EH (cell line): ENCODE measurements at places on chromosomes 6 and 20.

- no peak for DNase-seq
These were observed 112.1 kb upstream of the PMEPA1 start for GRCh38 chr20:57821935-57822334.

- DNase-seq: no peak
These were observed 34.0 kb upstream of the SCGN start for GRCh38 chr6:25617997-25618396.

GRCh38 chr6:109820706-109821350 lies 129.7 kb downstream of the FIG4 start:
- no peak for DNase-seq

DNA sequence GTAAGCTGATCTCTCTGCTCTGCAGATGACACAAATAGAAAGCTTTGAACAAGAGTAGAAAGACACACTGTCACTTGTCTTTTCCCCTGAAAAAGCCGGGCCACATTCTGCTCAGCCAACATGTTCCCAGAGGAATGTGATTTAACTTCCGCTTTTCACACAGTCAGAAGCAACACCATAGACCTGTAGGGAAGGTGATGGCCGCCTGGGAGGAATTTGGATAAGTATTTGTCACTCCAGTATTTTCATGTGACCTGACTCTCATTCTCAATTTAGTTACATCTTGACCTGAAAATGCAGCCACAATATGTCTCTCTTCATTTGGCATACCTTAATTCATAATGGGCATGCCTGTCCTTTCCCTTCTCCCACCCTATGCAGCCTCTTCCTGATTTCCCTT lies 2.0 kb upstream of the GRM1 start:
- DNase-seq: no peak

- DNase-seq: no peak
These were observed 199.8 kb downstream of the DLL1 start for GRCh38 chr6:170091000-170091638.

GRCh38 chr6:169677096-169677495 lies 24.7 kb downstream of the WDR27 start:
- peak; percentile 70 for DNase-seq

DNA sequence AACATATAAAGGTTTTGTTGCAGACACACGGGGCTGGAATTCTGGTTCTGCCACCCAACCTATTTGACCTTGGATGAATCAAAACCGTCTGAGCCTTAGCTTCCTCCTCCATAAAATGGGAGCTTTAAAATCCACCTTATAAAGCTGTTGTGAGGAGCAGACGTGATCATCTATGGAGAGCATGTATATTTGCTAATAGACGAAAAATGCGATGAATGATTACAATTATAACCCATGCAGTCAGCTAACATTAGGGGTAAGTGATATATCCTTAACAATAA lies 586 bp upstream of the NUP153 start:
- DNase-seq: no peak

- DNase-seq: no peak
These were observed 15.2 kb upstream of the CST3 start for GRCh38 chr20:23652926-23653325.

GRCh38 chr6:2266841-2267240 lies 21.4 kb upstream of the GMDS start:
- DNase-seq: no peak

DNA sequence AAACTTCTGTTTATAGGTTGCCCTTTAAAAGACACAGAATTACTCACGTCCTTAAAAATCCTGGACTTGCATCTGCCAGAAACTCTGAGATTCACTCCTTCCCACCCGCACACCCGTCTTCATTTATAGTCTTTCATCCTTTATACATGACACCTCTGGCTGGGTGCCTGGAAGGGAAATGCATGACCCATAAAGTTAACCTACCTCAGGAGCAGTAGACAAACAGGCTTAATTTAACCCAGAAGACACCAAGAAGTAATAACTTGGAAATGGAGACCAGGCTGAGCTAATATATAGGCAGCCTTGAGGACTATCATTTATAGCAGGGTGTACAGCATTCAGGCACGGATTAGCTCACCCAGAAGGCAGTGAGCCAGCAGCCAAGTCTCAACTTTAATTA lies 429.0 kb upstream of the NRSN1 start:
- no peak for DNase-seq

DNA sequence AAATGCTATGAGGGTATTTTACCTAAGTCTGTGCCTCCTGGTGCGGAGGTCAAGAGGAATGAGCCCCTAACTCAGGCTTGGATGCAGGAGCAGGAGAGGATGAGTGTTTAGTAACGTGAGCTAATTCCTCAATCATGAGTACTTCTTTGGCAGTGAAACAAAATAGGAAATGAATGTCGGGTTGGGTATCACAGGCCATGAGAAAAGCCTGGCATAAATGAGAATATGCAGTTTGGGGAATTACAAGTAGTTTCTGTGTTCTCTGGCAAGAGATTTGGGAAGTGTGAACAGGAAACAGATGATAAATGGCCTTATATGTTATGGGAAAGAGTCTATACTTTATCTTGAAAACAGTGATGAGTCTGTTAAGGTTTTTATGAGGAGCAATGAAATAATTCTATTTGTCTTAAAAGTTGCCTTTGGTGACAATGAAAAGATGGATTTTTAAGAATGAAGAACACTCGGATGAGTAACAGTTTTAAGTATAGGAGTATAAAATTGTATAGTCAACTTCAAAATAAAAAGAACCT lies 59.0 kb upstream of the RNF146 start:
- peak; percentile 68 for DNase-seq

- no peak for DNase-seq
These were observed 96.2 kb downstream of the PSMG4 start for GRCh38 chr6:3355011-3355357.

GRCh38 chr6:40845553-40845952 lies 193.5 kb downstream of the UNC5CL start:
- peak; percentile 50 for DNase-seq

DNA sequence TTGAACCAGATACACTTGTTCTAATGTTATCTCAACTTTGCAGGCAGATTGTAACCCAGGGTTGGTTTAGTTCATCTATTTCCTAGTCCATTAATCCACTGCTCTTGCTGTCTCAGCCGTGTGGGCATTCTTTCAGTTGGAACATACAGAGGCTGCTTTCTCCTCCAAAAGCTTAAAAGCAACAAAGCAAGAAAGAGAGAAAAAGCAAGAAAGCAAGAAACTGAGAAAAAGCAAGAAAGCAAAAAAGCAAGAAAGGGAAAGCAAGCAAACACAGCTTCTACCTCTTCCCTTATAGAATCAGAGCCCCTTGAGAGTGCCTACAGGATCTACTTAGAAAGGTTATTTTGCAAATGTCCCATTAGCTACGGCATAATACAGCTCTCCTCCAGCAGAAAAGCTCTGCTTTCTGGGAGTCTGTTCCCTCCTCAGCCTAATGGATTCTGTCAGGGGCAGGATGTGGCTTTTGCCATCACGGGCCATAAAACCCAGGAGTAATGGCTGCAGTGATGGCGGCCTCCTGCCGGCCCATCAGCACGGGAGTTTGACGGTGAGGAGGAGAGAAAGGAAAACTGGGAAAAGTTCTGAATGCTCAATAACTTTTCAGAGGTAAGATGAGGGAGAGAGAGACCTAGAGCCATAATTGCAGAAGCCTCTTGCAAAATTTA lies 156.8 kb upstream of the JARID2 start:
- DNase-seq: no peak

DNA sequence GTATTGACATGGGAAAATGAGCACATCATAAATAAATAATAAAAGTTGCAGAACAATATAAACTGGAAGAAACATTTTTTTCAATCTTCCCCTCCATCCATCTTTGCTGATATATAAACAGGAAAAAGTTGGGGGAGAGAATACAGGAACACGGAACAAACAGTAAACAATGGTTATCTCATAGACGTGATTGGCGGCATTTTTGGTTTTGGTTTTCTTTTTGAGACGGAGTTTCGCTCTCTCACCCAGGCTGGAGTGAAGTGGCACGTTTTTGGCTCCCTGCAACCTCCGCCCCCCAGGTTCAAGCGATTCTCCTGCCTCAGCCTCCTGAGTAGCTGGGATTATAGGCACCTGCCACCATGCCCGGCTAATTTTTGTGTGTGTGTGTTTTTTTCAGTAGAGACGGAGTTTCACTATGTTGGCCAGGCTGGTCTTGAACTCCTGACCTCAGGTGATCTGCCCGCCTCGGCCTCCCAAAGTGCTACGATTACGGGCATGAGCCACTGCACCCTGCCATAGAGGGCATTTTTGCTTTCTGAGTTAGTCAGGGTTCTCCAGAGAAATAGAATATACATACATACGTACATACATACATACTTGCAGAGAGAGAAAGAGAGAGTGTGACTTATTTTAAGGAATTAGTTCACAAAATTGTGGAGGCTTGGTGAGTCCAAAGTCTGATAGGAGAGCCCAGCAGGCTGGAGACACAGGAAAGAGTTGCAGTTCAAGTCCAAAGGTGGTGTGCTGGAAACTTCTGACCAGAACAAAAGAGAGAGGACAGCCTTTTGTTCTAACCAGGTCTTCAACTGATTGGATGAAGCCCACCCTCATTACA lies 22.6 kb downstream of the GNL1 start:
- no peak for DNase-seq

- DNase-seq: no peak
These were observed at the start of gene CDC40 for GRCh38 chr6:110180228-110181008. Gene CDC40, plus strand, starts transcription at chr6:110180427. Its CDS starts 18 bp downstream, at chr6:110180445.

- DNase-seq: no peak
These were observed 109.5 kb downstream of the CLVS2 start for GRCh38 chr6:123105561-123105960.

DNA sequence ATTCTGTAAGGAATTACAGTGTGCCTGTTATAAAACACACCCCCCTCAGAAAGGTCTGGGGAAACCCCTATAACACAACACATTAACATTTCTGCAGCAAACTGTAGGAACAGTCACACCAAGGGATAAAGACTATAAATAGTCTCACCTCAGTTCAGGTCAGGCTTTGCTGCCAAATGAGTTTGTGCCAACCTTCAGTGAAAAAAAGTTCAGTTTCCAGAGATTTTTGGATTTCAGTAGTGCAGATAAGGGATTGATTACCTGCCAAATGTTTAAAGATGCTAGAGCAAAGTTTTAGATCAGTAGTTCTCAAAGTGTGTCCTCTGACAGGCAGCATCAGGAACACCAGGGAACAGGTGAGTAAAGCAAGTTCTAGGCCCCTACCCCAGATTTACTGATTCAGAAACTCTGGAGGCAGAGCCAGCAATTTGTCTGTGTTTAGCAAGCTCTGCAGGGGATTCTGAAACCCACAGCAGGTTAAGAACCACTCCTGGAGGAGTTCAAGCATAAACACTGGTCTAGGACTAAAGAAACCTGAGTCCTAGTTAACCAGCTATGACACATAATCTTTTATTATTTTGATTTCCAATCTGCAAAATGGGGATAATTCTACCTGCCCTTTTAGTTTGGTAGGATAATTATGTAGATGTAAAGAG lies 111.0 kb downstream of the RCAN2 start:
- no peak for DNase-seq

- DNase-seq: peak; percentile 84
These were observed 181.0 kb downstream of the MTFR2 start for GRCh38 chr6:136069119-136069518.

DNA sequence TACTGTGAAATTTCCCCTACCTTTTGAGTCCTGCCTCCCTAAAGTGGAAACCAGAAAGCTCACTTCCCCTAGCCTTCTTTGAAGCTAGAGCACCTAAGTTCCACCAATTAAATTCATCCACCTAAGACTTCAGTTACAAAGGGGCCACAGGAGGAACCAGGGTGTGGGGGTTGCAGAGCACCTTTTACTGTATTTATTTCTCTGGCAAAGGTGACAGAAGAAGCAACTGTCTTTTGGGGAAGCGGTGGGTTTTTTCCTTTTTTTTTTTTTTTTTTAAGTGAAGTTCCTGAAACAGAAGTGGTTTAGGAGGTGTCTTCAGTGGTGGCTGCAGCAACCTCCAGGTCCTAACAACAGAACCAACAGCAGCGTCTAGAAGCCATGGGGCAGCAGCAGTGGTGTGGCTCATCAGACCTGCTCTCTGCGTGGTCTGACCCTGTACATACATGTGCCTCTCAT lies 13.1 kb downstream of the PSMB9 start:
- no peak for DNase-seq

- DNase-seq: peak; percentile 85
These were observed 49.2 kb downstream of the FYN start for GRCh38 chr6:111823831-111824607.
